ENCODE measurements at places on chromosomes 3 and 15. TPM values are rescaled to one million over a fixed set of nuclear protein-coding genes. Genes with fewer than 3 reads are reported as not detected.

DNA sequence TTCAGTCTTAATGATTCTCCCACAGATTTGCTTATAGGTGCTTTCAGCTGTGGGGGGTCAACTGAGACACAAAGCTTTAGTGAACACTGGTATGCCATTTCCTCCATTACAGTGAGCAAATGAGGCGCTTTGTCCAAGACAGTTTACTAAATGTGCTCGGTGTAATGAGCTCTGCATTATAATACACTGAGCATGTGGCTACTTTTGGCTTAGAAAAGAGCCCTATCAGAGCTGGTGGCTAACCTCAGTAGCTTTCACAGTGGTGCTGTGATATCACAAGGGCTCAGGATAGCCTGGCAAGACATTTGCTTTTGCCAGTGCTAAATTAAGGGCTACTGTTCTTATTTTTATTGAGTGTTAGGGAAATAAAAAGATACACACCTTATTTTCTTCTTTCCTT lies 749.7 kb upstream of the ARPP21 start:
- DNase-seq, result no peak

GRCh38 chr3:116141724-116142123 lies 303.6 kb downstream of the LSAMP start:
- no peak for DNase-seq

DNA sequence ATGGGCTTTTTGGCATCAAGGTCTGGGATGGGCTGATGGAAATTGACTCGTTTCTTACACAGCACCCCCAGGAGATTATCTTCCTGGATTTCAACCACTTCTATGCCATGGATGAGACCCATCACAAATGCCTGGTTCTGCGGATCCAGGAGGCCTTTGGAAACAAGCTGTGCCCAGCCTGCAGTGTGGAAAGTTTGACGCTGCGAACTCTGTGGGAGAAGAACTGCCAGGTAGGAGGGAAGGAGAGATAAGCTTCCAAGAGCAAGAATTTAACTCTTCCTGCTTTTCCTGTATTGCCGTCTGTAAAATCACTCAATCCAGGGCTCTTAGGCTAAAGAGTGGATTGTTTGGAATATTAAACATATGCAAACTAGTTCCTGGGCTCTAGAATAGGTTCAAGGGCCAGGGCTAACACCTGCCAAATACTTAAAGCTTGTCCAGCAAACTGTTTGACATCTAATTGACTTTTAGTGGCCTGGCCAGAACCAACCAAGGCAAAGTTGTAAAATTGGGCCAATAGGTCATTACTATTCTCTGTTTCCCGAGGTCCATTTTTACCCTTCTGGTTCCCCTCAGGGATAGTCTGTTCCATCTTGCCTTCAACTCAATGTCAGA lies 113.1 kb upstream of the ZBED2 start:
- DNase-seq, result no peak

- no peak for DNase-seq
These were observed 13.6 kb downstream of the MRPS25 start for GRCh38 chr3:15051531-15051930.

- no peak for DNase-seq
These were observed 5.1 kb downstream of the ANP32A start for GRCh38 chr15:68815598-68815997.

- no peak for DNase-seq
These were observed 490.4 kb upstream of the CFAP20DC start for GRCh38 chr3:59540241-59540640.

DNA sequence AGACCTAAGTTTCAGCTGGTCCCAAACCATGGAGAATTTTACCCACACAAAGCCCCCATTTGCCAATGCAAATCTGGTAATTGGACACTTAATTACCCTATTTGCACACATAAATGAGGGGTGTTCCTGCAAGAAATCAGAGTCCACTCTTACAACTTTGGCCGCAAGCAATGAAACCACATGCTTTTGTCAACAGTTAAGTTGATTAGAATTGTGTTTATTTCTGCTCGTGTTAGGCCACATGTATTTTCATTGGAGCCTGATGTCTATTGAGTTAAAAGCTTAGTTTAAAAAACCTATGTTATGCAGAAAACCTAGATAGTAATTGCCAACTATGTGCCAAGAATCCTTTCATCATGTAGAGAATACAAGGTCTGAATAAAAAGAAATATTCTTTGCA lies 153.8 kb upstream of the CMC1 start:
- no peak for DNase-seq

DNA sequence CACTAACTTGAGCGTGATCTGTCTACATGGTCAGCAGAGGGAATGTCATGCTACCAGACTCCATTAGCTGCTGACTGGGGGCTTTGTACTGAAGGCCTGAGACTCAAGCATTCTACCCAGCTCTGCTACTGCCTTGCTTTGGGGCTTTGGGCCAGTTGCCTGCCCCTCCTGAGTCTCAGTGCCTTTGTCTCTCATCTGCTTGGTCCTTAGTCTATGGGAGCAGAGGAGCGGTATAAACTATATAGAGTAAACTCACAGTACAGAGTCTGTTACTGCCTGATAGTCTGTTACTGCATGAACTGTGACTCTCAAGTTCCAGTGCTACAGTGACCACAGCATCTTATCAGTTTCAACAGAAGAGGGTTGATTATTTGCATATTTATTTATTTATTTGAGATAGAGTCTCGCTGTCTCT lies 38.5 kb upstream of the C15orf39 start:
- DNase-seq, result no peak

DNA sequence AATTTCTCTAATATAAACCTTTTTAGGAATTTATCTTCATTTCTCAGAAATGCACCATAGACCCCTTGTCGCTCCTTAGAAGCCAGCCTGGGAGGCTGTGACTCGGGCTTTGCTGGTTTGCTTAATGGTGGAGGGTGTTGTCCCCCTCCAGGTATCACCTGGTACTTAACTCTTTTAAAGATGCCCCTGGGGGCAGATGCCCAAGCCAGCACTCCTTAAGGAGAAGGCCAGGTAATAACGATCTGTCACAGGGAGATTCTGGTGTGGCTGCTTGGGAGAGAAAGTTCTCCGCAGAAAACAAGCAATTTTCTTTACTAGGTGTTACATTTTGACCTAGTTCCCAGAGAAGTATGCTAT lies 22.3 kb downstream of the EHD4 start:
- no peak for DNase-seq

DNA sequence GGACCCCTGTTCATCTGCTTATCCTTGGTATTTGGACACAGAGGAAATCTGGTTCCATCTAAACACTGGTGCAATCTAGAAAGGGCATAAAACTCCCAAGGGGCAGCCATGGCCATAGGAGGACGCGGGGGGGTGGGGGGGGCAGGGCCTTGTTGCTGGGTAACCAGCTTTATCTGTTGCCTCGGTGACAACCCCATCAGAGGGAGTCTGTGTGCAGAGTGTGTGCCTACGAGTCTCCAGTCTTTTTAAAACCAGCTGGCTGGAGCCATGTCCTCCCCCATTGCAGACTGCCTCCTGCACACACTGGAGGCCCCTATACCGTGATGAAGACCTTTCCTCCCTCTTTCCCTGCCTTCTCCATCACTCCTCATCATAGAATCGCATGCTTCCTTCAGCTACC lies 26.4 kb upstream of the CORO2B start:
- DNase-seq, result no peak

DNA sequence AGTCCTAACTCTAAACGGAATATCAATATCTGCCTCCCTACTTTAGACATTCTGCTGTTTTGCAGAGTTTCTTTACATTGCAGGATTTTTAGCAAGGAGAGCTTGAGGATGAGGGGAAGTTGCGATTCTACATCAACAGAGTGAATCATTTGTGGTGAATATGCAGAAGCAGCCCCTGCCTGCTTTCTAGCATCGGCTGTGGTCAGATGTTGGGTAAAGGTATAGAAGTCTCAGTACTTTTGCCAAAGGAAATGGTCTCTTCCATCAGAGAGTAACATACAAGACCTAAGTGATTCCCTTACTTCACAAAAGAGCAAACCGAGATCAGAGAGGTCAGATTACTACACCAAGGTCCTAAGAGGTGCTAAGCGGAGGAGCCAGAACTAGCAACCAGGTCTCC lies 15.2 kb downstream of the ST3GAL6 start:
- no peak for DNase-seq

DNA sequence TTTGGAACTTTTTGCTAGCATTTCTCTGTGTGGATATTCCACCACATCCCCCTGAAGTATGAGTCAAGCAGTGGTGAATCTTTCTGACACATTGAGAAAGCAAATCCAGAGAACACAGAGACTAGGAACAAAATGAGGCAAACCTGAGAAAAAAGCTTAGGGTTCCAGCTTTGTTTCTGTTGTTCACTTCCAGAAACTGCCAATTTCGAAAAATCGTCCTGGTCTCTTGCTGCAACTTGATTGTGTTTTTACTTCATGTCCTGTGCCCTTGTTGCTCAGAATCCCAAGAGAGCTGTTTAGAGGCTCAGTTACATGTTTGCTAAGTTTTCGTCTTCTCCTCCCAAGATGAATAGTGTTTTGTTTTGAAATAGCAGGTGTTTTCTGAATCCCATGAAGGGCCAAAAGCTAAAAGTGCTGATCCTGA lies 13.7 kb downstream of the MAP2K1 start:
- DNase-seq, result no peak

GRCh38 chr3:195139876-195140240 lies 131.1 kb downstream of the XXYLT1 start:
- no peak for DNase-seq

GRCh38 chr3:134148534-134148933 lies 102.1 kb downstream of the RYK start:
- no peak for DNase-seq

SYNPR gene
- total RNA-seq, result not detected

PODXL2 gene
- 14.3 TPM for total RNA-seq

GOLGA8G gene
- not detected for total RNA-seq

ITPR1 gene
- 191 TPM for total RNA-seq

TMC3 gene
- total RNA-seq, result not detected

CCDC80 gene
- total RNA-seq, result 92.2 TPM
